Panc1 (cell line): ENCODE measurements at places on chromosomes 4 and X.

- DNase-seq, result no peak
These were observed 67.1 kb upstream of the MYOZ2 start for GRCh38 chr4:119068529-119068962.

DNA sequence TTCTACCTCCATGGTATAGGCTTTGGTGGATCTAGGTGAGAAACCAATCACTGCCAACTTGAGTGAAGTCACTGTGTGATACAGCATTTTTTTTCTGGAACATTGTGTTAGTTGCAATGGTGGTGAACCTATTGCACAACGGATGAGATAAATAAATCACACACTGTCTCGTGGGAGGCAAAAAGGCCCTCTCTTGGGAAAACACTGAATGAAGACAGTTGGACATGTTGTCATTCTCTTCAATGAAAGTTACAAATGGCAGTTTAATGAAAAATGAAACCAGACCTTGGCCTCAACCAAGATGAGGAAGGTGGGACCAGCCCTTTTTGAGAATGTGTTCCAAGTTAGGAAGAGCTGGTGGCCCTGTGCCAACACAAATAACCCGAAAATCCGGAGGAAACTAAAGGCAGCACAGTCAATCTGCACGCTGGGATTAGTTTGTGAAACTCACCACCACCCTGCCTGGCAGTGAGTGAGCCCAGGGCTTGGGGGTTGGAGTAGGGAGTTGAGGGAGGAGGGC is 5.4 kb upstream of the ADGRG2 start:
- no peak for DNase-seq

GRCh38 chr4:55078987-55079386 is 46.4 kb downstream of the KDR start:
- DNase-seq, result no peak

GRCh38 chr4:98745366-98745765 is 87.0 kb upstream of the TSPAN5 start:
- DNase-seq, result no peak

DNA sequence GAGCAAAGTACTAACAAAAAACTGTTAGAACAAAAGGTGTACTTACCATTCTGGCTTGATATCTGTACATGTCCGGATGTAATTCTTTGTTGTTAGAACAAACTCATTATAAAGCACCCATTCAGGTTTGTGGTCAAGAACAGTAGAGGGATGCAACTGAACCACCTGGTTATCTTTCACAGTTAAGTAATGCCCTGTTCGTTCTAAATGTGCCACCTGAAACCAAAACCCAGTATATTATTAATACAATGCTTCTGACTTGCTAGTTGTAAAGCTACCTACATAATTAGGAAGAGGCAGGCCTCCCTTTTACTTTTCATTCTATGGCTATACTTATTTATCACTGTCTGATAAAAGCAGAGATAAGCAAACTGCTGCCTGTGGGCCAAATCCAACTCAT is 54.8 kb downstream of the DHX15 start:
- DNase-seq, result no peak
